Sigmoid colon (tissue), 7 donors: ENCODE measurements at places on chromosomes 1 and 21. TPM values are rescaled to one million over a fixed set of nuclear protein-coding genes. Genes with fewer than 3 reads are reported as not detected.

Gene C1QA
- 80.3 TPM for total RNA-seq

DNA sequence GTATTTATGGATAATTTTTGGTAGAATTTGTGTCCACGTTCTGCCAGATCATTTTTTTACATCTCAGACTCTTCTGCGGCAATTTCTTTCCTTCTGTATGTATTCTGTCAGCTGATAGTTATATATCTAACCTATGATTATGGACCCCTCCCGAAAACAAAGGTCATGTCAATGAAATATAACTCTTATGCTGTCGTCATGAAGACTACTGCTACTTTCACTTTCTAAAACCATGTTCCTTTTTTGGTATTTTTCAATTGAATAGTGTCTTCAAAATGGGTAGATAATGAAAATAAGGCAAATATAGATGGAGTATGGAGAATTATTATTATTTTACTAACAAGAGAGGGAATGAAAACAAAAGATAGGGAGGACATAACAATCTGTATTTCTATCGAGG, 3.2 kb downstream of the ANGPTL1 start:
- H3K4me1 ChIP-seq, result peaks cover 62% of the 10 kb centered on the region
- no peaks in the 10 kb centered on the region for H3K36me3 ChIP-seq
- no peak for DNase-seq
- peak overlapping the region; percentile 80 for H3K27ac ChIP-seq

DNA sequence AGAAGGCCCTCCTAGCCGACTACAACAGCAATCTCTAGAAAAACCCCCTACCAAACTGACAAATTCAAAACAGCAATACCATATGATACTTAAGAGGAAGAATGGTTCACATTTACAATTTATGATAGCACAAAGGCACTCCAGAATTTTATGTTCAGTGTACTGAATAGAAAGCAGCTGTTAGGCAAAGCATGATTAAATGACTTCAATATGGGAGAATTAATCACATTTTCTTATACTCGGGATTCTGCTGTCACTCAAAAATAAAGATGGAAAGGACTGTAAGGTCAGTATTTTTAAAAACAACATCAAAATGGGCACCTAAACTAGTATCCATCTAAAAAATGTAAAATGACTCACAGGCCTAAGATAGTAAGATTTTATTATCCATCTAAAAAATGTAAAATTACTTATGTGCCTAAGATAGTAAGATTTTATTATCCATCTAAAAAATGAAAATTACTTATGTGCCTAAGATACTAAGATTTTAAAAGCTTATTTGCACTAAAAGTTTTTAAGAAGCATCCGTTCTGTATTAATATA, 198.5 kb downstream of the SMYD3 start:
- no peaks in the 10 kb centered on the region for H3K27me3 ChIP-seq
- no peak for DNase-seq
- H3K4me1 ChIP-seq, result no peaks in the 10 kb centered on the region
- no peak overlapping the region for H3K4me3 ChIP-seq
- H3K36me3 ChIP-seq, result no peaks in the 10 kb centered on the region

Gene PHGDH
- total RNA-seq, result 22.0 TPM

DNA sequence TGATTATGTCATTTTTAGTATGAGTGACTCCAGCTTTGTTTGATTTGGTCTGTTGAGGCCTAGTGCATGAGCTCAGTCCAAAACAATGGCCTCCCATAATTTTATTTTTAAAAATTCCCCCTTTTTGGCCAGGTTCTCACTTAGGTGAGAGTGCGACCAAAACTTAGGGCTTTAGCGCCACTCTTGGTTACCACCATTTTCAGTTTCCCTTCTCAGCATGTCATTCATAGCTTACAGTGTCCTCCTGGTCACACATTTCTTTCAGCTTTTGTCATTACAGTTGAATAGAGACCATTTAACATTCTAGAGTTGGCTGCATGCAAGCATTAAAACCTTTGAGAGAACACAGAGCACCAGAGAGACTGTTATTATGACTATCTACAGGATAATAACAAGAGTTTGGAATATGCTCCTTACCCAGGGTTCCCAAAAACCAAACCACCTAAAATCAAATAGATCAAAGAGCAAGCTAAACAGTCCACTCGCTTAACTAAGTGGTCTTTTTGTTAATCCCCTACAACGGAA, 85.4 kb downstream of the TLR5 start:
- no peak overlapping the region for H3K4me3 ChIP-seq
- H3K27ac ChIP-seq, result peak overlapping the region; percentile 70
- no peak for DNase-seq
- H3K27me3 ChIP-seq, result no peaks in the 10 kb centered on the region

Gene NHLH1
- not detected for total RNA-seq

DNA sequence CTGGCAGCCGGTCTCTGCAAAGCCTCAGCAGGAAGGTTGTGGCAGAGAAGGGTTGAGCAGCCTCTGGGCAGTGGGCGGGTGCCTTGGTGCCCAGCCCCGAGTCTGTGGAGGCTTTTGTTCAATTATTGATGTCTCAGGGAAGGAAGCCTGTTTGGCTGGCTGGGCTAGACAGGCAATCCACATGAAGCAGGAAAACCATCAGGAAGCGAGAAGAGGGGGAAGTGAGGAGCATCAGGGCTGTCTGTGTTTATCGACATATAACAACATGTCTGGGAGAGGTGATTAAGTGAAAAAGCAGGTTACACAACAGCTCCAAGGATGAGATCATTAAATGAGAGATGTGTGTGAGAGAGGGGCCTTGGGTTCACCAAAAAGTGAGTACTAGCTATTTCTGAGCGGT, 105.4 kb downstream of the UBE2U start:
- H3K27me3 ChIP-seq, result no peaks in the 10 kb centered on the region
- H3K4me1 ChIP-seq, result no peaks in the 10 kb centered on the region
- H3K36me3 ChIP-seq, result no peaks in the 10 kb centered on the region
- no peak overlapping the region for H3K4me3 ChIP-seq

Gene APCS
- not detected for total RNA-seq
